ENCODE measurements at places on chromosomes 11 and 22.

- DNase-seq = no peak
Observed at GRCh38 chr11:44622190-44622650, 56.8 kb downstream of the CD82 start.

- DNase-seq = no peak
Observed at GRCh38 chr22:26548984-26549383, 36.7 kb upstream of the TFIP11 start.

GRCh38 chr11:60864856-60865513 lies 2.4 kb upstream of the ZP1 start:
- no peak for DNase-seq

GRCh38 chr22:21966643-21967516 lies 14.2 kb upstream of the PPM1F start:
- no peak for DNase-seq

DNA sequence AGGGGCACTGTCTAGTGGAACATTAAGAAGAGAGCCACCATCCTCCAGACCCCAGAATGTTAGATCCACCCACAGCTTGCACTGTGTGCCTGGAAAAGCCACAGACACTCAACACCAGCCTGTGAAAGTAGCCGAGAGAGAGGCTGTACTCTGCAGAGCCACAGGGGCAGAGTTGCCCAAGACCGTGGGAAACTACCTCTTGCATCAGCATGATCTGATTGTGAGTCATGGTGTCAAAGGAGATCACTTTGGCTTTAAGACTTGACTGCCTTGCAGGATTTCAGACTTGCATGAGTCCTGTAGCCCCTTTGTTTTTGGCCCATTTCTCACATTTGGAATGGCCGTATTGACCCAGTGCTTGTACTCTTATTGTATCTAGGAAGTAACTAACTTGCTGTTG lies 115.9 kb upstream of the CCDC179 start:
- DNase-seq = no peak

GRCh38 chr11:55661901-55662300 lies at the start of gene OR4C6:
TSS of gene OR4C6 (plus strand) at chr11:55662201. CDS start at chr11:55665167, 2,966 bp downstream.
- no peak for DNase-seq

GRCh38 chr22:46942799-46943785 lies 180.6 kb downstream of the TBC1D22A start:
- no peak for DNase-seq

Data from NCI-H524 treated with DMSO at 0.1 percent for 48 hours (cell line).